ENCODE measurements at places on chromosomes 3 and 15. TPM values are rescaled to one million over a fixed set of nuclear protein-coding genes. Genes with fewer than 3 reads are reported as not detected.

Gene NME9
- total RNA-seq, result 0.43 TPM

Gene MEF2A
- total RNA-seq, result 13.0 TPM

Gene MB21D2
- total RNA-seq, result 21.2 TPM

Gene RTP3
- total RNA-seq, result not detected

Gene CCDC9B
- total RNA-seq, result 10.7 TPM

Gene FBXW12
- total RNA-seq, result not detected

Gene CFAP100
- not detected for total RNA-seq

Gene AP3S2
- 22.7 TPM for total RNA-seq

Gene DUOXA2
- total RNA-seq, result not detected

Measured in epithelial cell of proximal tubule (primary cell).